Stimulated activated CD8-positive, alpha-beta memory T cell treated with anti-CD3 and anti-CD28 coated beads, Interleukin-7, amount 100 ng/mL, for 1 hour (primary cell): ENCODE measurements at places on chromosomes 7 and 10.

DNA sequence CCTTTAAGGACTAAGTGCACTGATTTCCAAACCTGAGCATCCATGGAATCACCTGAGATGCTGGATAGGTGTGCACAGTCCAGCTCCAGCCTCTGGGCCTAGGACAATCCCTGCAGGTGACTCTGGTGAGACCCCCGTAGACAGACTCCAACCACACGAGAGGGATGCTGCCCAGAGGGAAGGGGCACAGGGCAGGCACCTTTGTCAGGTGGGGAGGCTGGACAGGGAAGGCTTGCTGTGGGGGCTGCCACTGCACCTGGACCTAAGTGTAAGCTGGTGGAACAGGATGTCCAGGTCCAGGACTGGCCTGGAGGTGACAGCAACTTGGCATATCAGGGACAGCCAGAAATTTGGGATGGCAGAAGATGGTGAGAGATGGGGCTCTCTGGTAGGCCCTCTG lies 45.1 kb upstream of the CTBP2 start:
- no peak for DNase-seq

- DNase-seq = no peak
Observed at GRCh38 chr7:99311702-99312101, 14.0 kb upstream of the ARPC1A start.

GRCh38 chr7:35249537-35249907 lies 4.4 kb downstream of the TBX20 start:
- DNase-seq = no peak

DNA sequence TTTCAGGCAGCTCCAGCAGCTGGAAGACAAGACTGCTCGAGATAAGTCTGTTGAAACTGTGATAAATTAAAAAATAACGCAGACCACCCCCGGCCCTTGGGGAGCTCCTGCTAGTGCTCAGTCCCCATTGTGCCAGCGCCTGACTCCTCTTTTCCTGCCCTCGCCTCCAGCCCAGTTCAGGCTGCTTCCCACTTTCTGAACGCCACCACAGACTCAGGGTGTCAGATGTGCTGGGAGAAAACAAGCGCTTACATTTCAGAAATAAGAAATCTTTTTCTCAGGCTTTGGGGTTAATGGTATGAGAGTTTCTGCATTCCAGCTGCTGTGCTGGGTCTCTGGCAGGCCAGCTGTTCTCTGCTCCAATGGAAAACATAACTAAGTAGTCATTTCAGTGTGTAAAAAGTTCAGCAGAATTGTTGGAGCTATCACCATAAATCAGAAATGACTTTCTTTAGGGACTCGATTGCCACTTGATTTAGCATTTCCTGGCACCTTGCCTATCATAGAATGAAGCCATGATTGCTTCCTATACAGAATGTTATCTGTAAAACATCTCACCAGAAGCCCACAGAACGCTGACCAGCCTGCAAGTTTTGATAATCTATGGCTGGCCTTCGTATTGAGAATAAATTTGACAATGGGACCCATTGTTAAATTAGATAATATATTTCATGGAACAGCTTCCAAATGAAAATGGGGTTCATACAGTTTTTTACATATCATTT lies 257.0 kb upstream of the ZNF32 start:
- no peak for DNase-seq

DNA sequence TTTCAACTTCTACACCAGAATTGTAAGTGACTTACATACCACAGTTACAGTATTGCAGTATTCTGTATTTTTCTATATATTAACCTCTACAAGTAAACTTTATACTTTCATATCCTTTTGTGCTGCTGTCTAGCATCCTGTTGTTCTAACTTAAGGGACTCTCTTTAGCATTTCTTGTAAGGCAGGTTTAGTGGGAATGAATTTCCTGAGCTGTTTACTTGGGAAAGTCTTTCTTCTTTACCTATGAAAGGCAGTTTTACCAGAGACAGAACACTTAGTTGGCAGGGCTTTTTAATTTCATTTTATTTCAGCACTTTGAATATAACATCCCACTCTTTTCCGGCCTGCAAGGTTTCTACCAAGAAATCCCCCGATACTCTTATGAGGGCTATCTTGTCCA lies 75.8 kb upstream of the WAC start:
- DNase-seq = no peak

GRCh38 chr7:107446531-107446930 lies 23.3 kb upstream of the GPR22 start:
- no peak for DNase-seq

- no peak for DNase-seq
Observed at GRCh38 chr10:4041635-4042034, 256.6 kb upstream of the KLF6 start.

DNA sequence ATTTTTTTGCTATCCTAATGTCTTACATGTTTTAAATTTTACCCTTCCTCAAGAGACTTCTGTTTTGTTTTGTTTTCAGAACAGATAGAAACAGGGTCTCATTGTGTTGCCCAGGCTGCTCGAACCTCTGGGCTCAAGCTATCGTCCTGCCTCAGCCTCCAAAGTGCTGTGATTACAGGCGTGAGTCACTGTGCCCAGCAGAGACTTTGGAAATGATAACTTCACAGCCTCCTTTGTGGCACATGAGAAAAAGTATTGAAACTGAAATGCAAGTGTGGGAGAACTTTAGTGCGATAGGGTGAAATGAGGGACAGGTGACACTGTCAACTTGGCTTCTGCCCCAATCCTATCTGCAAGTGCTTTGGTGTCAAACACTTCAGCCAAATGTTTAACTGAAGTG lies 21.6 kb downstream of the IRF5 start:
- no peak for DNase-seq

GRCh38 chr10:126073606-126074005 lies 177.2 kb downstream of the FANK1 start:
- DNase-seq = no peak

DNA sequence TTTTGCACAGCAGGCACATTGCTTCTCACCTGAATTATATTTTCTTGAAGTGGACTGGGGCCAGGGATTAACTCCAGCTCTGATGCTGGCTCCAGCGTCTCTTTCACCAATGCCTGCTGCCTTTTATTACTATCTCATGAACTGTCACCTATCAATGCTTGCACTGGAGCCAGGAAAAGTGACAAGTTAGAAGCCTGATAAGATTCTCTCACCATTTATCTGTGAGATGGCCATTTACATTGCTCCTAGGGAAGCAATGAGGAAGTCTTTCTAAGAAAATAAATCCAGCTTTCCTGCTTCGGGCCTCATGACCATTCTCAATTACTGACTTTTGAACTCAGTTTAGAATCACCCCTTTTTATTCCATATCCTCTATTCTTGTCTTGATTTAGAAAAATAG lies 48.5 kb upstream of the LRRTM3 start:
- DNase-seq = no peak

GRCh38 chr10:59561477-59562121 lies 148.1 kb downstream of the SLC16A9 start:
- no peak for DNase-seq

- no peak for DNase-seq
Observed at GRCh38 chr10:5697342-5697741, 12.7 kb downstream of the TASOR2 start.

DNA sequence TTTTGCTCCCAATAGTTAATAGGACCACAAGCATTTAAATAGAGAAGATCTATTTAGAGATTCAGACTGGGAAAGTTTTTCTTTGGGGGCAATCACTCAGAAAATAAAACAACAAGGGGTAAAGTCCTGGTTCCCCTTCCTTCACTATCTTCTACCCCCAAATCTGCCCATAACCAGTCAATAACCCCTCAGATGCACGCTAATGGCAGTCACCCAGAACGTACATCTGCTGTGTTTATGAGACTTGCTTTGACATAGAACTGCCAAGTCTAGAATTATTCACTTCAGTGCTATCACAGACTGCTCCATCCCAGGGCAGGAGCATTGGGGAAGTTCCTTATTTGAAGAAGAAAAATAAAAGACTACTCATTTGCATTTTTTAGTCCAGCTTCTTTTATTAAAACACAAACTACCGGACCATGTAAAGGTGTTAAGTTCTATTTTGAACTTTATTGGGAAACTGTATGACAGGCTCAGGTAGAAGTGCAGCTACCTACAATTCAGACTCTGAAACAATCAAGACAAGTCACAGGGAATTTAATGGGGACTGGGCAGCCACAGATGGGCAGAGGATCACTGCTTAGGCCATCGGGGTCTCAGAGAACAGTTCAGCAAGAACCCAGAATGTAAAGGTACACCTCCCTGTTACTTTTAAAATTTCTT lies 38.4 kb downstream of the ANK3 start:
- DNase-seq = no peak

- DNase-seq = no peak
Observed at GRCh38 chr7:28102797-28103196, 77.8 kb downstream of the JAZF1 start.

DNA sequence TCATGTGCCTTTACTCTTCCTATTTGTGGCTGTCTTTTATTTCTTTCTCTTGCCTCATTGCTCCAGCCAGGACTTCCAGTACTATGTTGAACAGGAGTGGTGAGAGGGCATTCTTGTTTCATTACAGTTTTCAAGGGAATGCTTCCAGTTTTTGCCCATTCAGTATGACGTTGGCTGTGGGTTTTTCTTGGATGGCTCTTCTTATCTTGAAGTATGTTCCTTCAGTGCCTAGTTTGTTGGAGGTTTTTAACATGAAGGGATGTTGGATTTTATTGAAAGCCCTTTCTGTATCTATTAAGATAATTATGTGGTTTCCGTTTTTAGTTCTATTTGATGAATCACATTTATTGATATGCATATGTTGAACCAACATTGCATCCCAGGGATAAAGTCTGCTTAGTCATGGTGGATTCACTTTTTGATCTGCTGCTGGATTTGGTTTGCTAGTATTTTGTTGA lies 96.8 kb downstream of the GLCCI1 start:
- no peak for DNase-seq

DNA sequence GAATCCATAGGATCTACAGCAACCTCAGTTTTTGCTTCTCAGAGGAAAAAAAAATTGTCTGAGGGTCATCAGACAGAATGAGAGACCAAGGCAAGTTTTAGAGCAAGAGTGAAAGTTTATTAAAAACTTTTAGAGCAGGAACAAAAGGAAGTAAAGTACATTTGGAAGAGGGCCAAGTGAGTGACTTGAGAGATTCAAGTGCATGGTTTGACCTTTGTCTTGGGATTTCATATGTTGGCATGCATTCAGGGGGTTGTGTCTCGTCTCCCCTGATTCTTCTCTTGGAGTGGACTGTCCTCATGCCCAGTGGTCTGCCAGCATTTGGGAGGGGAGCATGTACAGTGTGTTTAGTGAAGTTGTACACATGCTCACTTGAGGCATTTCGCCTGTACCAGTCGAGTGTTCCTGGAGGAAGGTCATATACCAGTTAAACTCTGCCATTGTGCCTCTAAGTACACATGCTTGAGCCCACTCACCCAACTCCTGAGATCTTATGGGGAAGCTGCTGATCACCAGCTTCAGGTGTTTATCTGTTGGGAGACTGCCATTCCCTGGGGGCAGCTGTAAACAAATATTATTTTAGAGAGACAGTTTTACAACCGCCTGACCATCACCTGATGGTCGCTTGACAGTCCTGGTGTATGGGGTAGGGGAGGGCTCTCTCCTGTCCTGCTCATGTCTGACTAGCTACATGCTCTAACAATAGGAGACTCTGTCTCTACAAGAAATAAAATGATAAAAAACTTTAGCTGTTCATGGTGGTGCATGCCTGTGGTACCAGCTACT lies 109.4 kb downstream of the EEPD1 start:
- DNase-seq = no peak

GRCh38 chr7:145644426-145645134 lies 472.0 kb upstream of the CNTNAP2 start:
- DNase-seq = no peak

DNA sequence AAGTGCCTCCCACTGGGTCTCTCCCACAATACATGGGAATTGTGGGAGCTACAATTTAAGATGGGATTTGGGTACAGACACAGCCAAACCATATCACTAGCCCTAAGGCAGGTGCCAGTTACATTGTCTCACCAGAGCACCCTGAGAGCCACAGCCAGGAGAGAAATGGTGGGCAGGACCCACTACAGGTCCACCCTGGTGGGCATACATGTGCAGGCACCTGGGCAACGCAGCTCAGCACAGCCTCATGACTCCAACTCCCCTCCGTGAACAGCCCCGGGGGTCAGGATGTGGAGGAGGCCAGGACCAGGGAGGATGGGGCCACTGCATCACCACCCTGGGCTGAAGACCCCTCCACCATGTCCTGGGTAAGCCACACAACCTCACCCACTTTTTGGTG lies 205.7 kb downstream of the PTPRN2 start:
- no peak for DNase-seq

GRCh38 chr10:71241114-71241829 lies 28.9 kb downstream of the UNC5B start:
- DNase-seq = no peak

DNA sequence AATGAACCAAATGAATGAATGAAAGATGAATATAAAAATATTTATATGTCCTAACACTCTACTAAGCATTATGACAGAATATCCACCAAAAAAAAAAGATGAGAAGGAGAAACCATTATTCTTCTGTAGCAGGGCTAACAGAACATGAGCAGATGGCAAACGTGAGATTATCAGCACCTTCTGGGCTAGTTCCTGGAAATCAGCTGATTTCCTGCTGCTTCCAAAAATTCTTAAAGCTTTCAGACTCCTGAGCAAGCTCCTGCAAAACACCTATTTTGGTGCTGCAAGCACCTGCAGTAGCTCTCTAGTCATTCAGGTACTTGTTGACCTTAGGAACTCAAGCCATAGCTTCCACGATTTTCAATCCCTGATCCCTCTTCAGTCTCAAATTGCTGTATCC lies 51.8 kb downstream of the NPSR1 start:
- no peak for DNase-seq

- no peak for DNase-seq
Observed at GRCh38 chr10:79056361-79056735, 12.4 kb upstream of the ZMIZ1 start.

GRCh38 chr10:33783557-33783956 lies 449.1 kb upstream of the NRP1 start:
- no peak for DNase-seq

GRCh38 chr10:26093229-26093628 lies 123.3 kb upstream of the GAD2 start:
- no peak for DNase-seq

- DNase-seq = no peak
Observed at GRCh38 chr10:120429395-120429794, 27.6 kb upstream of the PLPP4 start.

GRCh38 chr7:148729984-148730733 lies 31.5 kb downstream of the CUL1 start:
- no peak for DNase-seq

- DNase-seq = peak; percentile 28
Observed at GRCh38 chr7:4797858-4798705, 22.7 kb downstream of the AP5Z1 start.

GRCh38 chr7:6274743-6275142 lies 2.3 kb upstream of the CYTH3 start:
- no peak for DNase-seq

DNA sequence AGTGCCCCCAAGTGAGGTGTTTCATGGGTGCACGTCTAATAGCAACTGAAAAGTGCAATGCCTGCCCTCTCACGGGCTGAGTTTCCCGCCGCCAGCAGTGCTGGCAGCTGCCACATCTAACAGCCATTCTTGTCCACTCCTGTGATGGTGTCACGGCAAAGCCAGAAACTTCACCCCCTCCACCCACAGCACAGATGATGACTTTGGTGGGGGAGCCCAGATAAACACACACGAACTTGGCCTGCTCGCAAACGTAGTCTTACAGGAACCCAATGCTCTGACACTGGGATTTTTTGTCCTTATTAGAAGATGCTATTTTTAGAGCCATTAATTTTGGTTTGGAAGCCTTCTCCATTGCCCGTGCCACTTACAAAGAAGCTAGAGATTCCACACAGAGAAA lies 26.7 kb downstream of the CPXM2 start:
- no peak for DNase-seq
